ENCODE measurements at places on chromosomes 7 and 10.

DNA sequence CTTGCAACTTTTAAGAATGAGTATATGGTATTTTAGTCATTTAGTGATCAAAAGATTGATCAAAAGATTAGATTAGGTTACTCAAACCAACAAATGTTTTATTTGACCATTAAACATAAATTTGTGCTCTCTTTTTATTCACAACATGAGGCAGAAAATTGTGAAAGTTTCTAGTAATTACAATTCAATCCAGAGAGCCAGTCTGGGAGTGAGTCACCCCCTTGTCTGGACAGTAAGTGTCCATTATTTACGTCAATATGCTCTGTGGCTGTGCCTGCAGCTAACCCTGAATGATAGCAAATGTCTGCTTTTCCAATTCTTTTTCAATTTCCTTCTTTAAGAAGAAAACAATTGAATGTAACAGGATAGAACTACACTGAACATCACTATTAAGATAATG lies 27.9 kb downstream of the GNG11 start:
- DNase-seq = no peak

DNA sequence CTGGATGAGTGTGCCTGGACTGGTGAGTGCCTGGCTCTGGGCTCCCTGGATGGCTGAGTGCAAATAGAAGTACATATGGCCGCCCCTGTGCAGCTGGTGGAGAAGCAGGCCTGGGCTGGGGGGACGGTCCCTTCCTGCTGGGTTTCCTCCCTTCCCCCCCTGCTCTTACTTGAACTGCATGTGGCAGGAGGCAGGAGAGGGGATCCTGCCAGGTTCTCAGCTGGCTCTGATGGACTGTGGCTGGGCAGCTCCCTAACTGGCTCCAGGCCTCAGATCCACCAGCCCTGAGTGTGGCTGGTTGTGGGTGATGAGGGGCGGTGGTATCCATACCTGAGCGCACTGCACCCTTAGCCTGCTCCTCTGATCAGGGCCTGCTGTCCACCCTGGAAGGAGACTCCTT lies 26.9 kb downstream of the ADCY1 start:
- no peak for DNase-seq

DNA sequence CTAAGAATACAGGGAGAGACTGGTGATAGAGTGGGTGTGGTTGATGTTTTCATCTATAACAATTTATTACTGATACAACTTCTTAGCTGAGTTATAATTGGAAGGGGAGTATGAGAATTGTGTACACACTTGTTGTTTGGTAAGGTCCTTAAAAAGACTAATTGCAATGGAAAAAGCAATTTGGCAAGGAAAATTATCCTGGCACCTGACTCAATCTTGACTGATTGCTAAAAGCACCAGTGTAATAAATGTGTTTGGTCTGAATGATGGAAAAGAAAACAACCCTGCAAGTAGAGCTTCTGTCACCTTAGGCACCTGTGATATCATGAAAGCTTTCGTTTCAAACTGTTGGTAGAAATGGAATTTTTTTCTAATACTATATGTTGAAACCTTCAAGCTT lies 6.7 kb upstream of the GSDME start:
- no peak for DNase-seq

DNA sequence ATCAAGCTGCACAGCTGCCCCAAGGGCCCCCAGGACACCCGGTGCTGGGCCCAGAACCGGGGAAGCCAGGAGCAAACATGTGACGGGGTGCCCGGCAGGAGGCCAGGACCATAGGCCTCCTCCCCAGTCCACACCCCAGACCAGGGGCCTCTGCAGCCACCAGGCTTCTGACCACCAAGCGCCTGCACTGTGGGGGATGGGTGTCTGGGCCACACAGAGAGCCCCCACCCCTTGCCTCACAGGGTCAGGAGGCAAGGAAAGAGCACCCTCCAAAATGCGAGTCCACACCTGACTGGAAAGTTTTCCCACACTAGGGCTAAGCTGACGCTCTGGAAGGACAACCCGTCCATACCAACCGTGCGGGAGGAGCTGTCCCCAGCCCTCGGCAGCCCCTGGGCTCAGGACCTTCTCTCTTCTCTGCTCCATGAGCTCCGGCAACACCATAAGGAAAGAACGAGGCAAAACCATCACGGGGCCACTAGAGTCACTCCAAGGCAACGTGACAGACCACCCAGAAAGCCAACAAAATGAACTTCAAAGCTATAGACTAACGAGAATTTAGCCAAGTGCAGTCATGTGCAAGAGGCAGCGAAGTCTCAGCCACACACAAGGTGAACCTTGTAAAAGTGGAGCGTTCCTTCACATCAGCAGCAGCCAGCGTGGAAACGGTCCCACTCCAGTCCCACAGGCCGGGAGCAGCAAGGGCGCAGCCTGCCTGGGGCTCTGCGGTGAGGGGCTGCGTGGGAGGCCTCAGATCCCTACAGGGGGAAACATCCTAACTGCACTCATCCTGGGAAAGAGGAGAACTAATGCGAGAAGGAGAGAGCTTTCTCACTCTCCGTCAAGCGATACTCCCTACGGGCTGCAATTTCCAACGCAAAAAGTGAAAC lies 5.1 kb downstream of the STK32C start:
- DNase-seq = no peak

- no peak for DNase-seq
Measured at GRCh38 chr7:20779041-20779440, 7.6 kb downstream of the SP8 start.

DNA sequence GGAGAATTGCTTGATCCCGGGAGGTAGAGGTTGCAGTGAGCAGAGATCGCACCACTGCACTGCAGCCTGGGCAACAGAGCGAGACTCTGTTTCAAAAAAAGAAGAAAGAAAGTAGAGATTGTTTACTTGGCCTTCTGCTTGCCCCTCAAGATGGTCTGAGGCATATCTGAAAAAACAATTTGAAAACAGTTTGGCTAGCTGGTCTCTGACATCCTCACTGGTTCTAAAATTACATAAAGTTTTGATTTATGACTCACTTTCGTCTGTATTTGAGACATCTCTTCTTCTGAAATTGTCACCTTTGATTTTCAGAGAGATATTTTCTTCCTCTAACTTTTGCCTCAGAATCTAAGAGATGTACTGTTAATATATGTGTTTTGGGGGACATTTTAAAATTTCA lies 49.6 kb upstream of the HELLS start:
- DNase-seq = no peak

DNA sequence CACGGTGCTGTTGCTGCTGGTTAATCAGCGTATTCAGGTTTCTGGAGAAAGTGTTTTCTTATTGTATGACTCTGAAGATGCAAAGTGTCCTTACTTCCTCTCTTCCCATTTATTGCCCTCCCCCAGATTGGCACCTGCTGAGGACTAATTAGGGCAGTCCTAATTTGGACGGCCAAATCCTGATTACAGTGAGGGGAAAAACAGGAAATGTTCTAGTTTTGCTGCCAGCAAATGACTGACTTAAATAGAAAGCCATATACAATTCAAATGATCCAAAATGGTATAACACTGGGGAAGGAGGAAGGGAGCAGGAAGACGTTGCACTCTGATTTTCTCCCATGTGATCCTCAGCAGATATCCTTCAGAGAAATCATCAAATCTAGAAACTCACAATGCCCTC lies 222.4 kb upstream of the LRGUK start:
- no peak for DNase-seq

- DNase-seq = no peak
Measured at GRCh38 chr7:141671705-141672496, 30.1 kb downstream of the DENND11 start.

GRCh38 chr7:46126675-46127300 lies 205.7 kb upstream of the IGFBP3 start:
- DNase-seq = no peak

DNA sequence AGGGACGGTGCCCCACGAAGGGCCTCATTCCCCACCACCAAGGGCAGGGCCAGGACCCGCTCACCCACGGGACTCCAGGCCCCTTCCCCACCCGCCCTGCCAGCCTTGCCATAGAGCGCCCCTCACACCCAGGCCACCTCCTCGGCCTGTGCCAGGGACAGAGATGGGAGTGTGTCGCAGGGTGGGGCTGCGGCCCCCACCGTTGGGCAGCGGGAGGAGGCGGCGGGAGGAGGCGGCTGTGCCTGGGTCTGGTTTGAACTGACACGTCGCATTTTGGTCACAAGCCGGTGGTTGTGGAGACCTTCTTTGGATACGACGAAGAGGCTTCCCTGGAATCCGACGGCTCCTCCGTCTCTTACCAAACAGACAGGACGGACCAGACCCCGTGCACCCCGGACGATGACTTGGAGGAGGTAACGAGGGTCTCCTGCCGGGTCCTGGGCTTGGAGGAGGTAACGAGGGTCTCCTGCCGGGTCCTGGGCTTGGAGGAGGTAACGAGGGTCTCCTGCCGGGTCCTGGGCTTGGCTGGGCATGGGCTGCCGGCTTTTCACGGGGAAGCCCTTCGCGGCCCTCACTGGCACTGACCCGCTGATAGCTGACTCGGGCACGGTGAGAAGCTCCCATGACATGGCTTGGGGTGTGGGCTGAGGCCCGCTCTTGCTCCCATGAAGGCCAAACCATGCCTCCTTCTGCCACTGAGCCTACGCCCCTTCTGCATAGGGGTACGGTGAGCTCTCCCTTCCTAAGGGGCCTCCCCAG lies 46.4 kb upstream of the DPYSL4 start:
- DNase-seq = no peak

- no peak for DNase-seq
Measured at GRCh38 chr7:47197486-47197885, 384.4 kb downstream of the TNS3 start.

GRCh38 chr10:712089-712488 lies 22.6 kb upstream of the DIP2C start:
- DNase-seq = no peak

DNA sequence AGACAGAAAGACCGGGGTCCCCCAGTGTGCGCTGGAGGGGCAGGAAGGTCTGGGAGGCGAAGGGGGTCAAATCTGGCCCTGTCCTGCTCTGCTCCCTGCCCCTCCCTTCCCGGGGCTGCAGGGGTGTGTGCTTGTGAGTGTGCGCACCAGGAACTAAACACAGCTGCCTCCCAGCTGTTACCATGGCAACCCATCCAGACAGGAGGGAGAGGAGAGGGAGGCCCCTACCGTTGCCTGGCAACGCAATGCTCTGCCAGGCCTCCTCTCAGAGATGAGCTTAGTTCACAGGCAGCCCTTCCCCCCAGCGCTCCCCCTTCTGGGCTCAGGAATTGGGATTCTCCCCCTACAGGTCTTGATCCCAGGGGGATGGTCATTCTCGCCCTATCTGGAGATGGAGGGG lies 6.1 kb downstream of the NYAP1 start:
- peak; percentile 59 for DNase-seq

GRCh38 chr10:66835400-66835799 lies 90.4 kb upstream of the LRRTM3 start:
- DNase-seq = no peak

GRCh38 chr7:50138101-50138500 lies 45.1 kb upstream of the ZPBP start:
- no peak for DNase-seq
